Stimulated activated CD4-positive, alpha-beta T cell treated with anti-CD3 and anti-CD28 coated beads, Interleukin-4, amount 100 ng/mL, for 48 hours (primary cell): ENCODE measurements at places on chromosomes 12 and 14.

GRCh38 chr14:91303091-91303923 lies 58.8 kb upstream of the GPR68 start:
- DNase-seq = peak; percentile 91

DNA sequence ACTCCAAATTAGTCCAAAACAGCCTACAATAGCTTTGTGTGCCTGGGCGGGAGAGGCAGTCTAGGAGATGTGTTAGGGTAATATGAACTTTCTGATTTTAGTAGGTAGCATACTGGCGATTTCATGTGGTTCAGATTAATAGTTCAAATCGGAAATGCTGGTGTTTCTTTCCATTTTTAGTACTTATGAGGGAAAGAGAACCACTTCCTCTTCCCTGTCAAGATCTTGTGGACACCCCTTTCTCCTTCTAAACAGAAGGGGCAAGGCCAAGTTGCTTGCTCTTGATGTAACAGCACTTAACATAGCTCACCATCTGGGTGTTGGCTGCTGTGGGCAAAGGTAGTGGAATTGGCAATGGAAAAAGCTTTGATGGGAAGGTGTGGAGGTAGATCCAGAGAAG lies 32.2 kb upstream of the IGF1 start:
- no peak for DNase-seq

DNA sequence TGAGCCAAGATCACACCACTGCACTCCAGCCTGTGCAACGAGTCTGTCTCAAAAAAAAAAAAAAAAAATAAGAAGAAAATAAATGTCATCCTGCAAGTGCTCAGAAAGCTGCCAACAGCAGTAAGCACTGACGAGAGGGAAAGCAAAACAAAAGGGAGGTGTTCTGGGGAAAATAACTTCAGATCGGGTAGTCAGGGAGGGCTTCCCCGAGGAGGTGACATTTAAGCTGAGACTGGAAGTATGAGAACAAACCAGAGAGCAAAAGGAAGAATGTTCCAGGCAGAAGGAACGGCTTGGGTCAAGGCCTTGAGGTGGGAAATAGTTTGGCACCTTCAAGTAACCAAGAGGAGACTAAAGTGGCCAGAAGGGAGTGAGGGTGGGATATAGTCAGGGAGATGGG lies 4.7 kb upstream of the FAM222A start:
- no peak for DNase-seq

DNA sequence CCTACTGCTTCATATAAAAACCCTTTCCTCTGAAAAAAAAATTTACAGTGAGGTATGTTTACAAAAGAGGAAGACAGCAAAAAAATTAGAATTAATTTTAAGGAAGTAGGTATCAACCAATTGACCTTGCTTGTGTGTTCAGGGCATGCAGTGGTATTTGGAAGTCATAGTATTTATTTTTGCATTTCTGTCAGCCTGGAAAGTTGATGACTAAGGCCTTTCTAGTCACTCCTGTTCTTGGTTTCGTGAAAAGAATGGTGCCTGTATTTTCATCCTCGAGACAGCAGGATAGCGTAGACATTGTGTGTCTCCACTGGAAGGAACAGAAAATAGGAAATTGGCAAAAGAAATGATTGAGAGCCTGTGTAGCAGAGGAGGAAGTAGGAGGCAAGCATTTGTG lies 24.5 kb downstream of the SLC16A7 start:
- DNase-seq = no peak

- DNase-seq = no peak
Measured at GRCh38 chr14:103132381-103133209, 9.3 kb downstream of the TNFAIP2 start.

GRCh38 chr14:64726585-64726890 lies 22.3 kb downstream of the PLEKHG3 start:
- peak; percentile 45 for DNase-seq

DNA sequence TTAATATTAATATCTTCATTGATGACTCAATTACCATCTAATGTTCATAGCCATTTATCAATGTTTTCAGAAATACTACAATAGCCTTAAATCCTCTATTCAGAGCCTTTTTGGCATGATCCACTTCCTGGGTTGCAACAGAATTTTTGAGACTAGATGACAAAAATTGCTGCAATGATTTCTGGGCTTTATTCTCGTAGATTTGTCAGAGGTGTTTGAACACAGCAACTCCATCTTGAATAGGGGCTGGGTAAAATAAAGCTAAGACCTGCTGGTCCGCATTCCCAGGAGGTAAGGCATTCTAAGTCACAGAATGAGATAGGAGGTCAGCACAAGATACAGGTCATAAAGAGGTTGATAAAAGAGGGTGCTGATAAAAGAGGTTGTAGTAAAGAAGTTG lies 165.8 kb upstream of the CNOT2 start:
- no peak for DNase-seq

DNA sequence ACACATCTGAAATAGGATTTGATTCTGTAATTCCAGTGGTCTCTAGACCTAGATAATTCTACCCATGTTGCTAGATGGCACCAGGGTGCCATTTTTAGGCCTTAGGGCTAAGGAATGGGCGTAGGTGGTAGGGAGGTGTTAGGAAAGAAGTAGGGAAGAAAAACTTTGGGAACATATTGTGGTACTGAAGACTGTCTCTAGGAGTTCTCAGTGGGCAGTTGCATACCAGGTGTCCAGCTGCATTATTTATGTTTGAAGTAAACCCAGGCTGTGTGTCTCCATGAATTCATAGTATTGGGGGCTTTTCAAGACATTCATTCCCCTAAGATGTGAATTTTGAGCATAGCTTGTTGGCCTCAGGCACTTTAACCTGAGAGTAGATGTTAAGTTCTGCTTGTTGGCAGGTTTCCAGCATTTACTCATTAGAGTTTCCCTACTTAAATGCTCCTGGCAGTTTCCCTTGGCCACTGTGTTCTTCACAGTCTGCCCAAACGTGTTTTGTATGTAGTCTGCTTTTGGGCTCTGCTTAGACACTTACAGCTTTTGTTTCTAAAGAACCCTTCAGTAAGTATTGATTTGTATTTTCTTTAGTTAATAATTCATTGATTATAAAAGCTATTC lies 31.5 kb upstream of the CCT2 start:
- no peak for DNase-seq

GRCh38 chr12:62771828-62772227 lies 163.1 kb downstream of the PPM1H start:
- DNase-seq = no peak

DNA sequence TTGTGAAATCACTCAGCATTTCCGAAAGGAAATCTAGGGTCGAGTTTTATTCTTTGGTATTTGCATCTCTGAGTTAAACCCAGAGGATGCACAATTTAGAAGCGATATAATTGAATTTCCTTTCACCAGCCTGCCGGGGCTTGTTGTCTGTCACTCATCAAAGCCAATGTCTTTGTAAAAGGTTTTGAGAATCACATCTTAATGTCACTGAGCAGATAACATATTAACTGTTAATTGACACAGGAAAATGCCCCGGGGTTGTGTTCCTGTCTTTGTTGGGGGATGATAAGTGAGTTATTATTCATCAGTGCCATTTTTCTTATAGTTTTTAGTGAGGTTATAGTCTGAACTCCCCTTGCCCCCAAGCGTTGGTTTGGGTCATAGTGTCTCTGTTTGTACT lies 73.4 kb downstream of the DUSP6 start:
- DNase-seq = no peak

DNA sequence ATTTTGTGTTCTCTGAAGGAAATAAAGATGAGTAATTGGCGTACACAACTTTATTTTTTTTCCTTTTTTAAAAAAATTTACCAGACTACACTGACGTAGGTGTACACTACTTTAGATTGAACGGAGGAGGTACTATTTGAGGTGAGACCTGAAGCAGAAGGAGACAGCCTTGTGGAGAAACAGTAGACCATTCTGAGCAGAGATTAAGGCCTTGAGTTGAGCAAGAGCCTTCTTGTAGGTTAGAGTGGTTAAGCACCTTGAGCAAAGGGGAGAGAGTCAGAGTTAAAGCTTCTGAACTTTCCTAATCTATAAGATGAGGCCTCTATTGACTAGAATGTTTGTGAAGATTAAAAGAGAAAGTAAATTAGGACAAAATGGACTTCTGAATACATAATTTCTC lies 2.5 kb downstream of the LEMD3 start:
- DNase-seq = no peak

DNA sequence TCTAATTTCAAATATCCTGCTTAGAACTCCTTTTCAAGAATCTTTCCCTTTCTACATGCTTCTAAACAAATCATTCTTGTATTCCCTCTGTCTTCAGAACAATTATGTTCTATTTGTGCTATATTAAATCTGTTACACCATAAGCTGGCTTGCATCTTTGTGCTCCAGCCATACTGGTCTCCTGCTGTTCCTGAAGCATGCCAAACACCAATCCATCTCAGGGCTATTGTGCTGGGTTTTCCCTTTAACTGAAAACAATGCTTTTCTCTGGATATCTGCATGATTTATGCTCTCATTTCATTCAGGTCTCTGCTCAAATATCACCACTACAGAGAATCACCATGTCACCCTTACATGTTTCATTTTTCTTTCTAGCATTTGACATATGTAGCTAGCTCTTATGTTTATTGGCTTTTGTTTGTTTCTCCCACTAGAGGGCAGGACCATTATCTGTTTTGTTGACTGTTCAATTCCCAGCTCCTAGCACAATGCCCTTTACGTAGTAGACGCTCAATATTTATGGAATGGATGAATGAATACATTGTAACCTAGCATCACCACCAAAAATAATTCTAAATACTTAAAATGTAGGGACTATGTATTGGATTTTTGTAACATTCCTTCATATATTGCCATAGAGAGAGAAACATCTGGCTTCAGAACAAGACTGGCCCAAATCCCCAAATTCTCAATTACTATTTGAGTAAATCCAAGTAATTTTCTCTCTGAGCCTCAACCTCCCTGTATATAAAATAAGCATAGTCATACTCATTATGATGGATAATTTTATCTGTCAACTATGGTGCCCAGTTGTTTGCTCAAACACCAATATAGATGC lies 302.0 kb upstream of the SYT1 start:
- DNase-seq = no peak

GRCh38 chr14:30849354-30849753 lies 25.0 kb upstream of the COCH start:
- no peak for DNase-seq

DNA sequence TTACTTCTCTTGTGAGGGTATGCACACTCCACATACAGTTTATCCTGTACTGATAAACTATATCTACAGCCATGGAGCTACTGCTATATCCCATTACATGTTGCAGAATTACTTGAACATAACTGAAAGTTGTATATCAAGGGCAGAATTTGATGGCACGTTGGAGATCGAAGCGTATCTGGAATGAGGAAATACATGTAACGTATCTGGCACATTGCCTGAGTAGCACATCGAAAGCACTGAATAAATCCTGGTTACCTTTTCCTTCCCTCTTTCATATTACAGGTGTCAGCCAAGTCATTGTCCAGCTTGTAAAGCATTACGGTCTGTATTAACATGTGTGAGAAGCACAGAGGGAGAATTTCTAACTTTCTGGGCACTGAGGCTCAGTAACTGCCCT lies 42.1 kb upstream of the LIN7A start:
- no peak for DNase-seq

- DNase-seq = no peak
Measured at GRCh38 chr12:123997033-123997822, 24.2 kb downstream of the ZNF664 start.

GRCh38 chr12:123398550-123399254 lies 14.8 kb downstream of the KMT5A start:
- DNase-seq = no peak

DNA sequence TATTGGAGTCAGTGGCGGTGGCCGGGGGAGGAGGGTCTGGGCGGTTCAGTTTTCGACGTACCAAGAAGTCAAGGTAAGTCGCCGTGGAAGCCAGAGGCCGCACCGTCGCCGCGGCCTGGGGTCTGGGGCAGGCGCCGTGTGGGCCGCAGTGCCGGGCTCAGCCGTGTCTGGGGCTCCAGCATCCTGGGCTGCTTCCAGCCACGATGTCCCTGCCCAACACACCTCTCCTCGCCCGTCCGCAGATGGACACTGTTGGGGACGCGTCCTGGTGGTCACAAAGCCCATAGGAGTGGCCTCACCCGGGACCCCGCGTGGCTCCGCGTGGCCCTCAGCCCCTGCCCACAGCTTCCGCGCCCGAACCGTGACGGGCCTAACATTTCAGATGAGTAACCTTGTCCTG lies 59.1 kb downstream of the FBRSL1 start:
- no peak for DNase-seq

- DNase-seq = no peak
Measured at GRCh38 chr12:130506844-130507243, 169.2 kb downstream of the PIWIL1 start.

- DNase-seq = no peak
Measured at GRCh38 chr12:71799106-71799505, 40.5 kb upstream of the TBC1D15 start.
